Activated T-cell treated with anti-CD3 and anti-CD28 coated beads, Interleukin-2, amount 50 U/mL, for 4 hours (primary cell): ENCODE measurements at places on chromosomes 2 and 18.

DNA sequence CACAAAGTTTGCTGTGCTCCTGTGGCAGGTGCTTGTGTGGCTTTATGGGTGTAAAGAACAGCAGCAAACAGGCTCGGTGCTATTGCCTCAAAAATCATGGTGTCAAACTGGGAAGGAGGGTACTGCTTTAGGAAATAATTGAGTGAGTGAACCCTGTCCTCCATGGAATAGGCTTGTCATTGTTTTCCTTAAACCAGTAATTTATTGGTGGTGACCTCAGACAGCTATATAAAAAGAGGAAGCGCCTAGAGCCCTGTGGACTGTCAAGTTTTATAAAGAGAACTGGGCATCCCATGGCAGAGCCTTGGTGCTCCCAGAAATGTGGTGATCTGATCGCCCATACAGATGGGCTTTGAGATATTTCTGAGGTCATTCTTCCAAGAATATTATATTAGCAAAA is 4.7 kb upstream of the CXCR4 start:
- DNase-seq: no peak

DNA sequence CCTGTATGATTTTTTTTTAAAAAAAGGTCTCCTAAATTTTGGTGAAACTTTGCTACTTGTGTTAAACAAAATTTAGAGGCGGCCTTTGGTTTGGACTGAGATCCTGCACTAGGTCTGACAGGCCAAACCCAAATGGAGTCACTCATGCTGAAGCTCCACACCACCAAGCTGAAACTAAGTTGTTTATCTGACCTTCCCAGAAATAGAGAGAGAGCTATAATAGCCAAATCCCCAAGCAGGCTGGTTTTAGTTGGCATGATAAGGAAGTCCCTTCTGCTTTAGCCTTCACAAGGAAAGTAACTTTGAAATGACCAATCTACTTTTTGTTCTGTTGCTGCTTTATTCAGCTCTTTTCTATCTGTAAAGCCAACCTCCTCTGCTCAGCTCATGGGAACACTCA is 17.1 kb upstream of the THUMPD2 start:
- DNase-seq: no peak

DNA sequence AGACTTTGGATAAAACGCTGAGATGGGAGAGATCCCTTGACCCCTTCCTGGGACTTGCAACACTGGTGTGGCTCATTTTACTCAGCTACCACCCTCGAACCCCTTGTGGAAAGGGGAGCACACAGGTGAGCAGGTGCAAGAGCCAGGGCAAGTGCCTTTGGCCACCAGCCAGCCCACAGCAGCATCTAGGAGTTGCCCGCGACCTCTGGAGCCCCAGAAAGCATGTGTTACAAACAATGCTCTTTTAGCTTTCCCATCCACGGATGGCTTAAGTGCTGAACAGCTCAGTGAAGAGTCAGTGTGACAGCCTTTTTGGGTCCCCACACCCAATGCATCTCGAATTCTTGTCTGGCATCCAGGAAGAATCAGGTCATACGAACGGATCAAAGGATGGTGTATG is 197.8 kb downstream of the MEMO1 start:
- no peak for DNase-seq

- no peak for DNase-seq
Observed at GRCh38 chr2:170972296-170973224, 43.5 kb downstream of the GORASP2 start.

- no peak for DNase-seq
Observed at GRCh38 chr18:49704334-49704733, 109.0 kb downstream of the ACAA2 start.

DNA sequence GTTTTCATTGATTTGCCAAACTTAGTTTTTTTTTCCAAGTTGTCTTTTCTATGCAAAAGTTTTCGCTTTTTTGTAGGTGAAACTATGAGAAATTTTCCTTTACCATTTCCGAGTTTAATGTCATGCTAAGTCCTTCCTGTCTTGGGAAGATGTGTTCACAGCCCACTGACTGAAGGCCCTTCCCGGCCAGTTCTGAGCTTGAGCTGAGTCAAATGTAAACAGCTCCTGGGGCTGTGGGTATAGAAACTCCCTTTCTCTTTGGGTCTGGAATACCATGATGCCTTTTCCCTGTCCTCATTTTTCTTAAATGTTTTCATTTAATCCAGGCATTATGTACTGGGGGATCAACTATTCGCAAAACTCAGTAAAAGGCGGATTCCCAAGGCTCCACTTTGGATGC is 69.8 kb upstream of the IL1R1 start:
- no peak for DNase-seq

DNA sequence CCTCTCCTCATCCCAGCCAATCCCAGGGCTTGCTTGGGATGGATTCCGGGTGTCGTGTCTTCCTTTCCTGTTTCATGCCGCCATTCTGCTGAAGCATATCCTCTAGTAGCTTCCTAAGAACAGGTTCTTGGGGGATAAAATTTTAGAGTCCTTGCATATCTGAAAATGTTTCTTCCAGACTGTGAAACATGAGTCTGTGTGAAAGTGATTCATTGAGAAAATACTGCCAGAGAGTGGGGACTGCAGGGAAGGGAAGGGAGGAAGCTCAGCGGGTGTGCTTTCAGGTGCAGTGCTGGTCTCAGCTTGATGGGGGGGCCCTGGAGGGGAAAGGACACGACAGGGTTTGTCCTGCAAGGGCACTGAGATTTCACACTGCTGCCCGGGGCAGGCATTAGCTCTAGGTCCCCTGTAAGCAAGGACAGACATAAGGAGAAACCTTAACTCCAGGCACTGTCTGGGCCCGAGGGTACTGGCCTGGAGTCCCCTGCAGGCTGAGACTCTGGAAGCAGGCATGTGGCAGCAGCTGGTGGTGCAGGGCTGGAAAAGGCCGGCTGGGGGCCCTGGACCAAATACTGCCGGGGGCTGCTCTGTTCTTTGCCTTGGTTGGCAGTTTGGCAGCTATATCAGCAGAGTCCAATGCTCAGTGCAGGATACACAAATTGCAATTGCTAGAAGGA is 97.6 kb upstream of the HS6ST1 start:
- DNase-seq: no peak

DNA sequence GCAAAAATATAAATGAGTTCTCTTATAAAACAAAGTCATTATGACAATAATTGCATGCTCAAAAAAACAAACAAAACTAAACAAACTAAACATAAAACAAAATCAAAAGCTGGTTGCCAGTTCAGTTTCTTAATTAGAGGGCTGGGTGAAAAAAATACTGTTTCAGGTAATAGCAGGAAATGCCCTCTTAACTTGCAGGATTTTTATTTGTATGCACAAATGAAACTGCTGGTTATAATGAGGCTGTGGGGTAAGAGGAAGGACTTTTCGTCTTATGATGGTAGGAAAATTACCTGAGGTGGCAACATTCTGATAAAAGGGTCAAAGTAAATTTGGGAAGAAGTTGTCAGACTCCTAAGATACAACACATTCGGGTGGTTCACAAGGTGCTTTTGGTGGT is 21.5 kb upstream of the CDKL4 start:
- DNase-seq: no peak
